ENCODE measurements at places on chromosomes 4 and X.

DNA sequence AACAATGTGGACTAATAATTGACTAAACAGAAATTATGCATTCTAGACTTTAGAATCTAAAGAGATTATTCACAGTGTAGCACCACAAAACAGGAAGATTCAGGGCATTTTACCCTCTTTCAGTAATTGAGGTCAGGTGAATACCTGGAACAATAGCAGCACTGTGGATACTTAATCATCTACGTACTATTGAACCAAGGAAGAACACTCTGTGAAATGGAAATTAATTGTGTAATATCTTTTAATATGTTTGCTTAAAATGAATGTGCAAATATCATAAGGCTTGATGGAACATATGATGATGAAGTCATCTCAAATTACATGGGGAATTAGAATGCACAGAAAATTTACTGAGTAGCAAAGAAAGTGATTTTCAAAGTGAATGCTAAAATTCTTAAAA is 68.5 kb upstream of the MAP9 start:
- DNase-seq, result no peak

DNA sequence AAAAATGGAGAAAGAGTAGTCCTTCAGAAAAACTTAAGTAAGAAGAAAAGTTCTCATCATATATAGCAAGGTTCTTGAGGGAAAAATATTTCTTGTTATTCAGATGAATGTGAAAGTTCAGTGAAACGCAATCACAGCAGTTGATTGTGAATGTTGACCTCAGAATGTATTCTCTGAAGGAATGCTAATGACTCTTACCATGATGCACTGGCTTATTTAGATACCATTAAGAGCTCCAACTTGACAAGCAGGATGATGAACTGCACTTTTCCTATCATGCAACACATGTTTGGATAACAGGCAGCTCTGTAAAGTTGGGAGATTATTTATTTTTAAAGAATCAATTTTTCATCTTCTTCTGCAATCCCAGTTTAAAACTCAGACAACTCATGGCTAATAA is 115.5 kb upstream of the MYOZ2 start:
- DNase-seq, result no peak

DNA sequence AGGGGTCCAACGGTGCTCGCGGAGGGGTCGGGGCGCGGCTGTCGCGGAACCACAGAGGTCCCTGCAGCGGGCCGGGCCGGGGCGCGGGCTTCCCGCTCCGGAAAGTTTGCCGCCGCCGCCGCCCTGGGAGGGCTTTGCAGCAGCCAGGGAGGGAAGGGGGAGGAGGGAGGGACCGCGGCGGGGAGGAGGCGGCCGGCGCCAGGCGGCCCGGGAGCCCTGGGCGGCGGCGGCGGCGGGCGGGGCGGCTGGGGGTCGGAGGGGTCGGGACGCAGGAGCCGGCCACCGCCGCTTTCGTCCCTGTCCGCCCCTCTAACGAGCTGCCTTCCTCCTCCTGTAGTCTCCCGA is 375 bp downstream of the FGFR3 start:
- DNase-seq, result no peak

DNA sequence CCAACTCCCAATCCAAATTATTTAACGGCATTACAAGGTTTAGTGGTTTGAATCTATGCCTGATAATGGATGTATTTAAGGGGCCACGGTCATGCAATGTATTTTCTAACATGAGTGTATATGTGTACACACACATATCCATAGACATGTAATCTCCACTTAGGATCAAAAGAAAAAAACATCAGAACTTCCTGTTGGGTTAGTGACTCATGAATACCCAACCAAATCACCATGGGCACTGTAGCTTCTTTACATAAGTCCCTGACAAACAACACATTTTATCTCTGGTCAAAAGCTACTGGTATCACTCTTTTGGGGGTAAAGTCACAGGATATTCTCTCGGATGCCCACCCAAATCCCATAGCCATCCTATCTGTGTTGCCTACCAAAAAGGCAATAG is 36.5 kb upstream of the TFDP3 start:
- DNase-seq, result no peak

GRCh38 chr4:69056921-69057550 is 39.2 kb upstream of the UGT2B7 start:
- DNase-seq, result no peak

DNA sequence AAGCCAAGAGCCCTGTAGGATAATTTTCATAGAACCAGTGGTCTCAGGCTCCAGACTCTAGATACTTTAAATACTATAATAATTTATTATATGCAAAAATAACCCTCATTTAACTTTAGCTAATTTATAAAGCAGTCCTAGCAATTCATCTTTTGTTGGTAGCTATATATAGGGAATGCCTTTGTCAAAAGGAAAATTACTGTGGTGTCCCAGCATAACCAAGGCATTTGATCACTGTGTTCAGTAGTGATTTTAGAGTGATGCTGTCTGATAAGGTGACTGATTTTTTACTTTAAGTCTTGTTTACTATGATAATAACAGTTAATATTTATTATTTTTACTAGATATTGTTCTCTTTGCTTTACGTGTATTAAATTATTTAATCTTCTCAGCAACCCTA is 61.2 kb downstream of the PAQR3 start:
- no peak for DNase-seq

DNA sequence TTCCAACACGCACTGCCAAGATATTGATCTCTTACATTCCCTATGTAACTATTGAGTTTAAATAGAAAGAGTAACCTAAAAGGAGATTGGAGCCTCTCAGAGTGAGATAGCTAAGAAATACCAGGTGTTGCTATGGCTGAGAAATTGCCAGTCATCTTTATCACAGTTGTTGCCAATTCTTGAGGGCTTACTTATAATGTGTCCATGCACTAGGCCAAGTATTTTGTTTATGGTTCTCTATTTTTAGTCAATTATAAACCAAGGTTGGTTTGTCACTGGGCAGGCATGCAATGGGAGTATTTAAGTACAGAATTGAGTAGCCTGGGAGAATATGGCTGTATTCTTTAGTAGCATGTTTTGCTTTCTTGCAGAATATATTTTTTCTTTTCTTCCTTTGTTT is 201.6 kb downstream of the TEX13A start:
- no peak for DNase-seq

DNA sequence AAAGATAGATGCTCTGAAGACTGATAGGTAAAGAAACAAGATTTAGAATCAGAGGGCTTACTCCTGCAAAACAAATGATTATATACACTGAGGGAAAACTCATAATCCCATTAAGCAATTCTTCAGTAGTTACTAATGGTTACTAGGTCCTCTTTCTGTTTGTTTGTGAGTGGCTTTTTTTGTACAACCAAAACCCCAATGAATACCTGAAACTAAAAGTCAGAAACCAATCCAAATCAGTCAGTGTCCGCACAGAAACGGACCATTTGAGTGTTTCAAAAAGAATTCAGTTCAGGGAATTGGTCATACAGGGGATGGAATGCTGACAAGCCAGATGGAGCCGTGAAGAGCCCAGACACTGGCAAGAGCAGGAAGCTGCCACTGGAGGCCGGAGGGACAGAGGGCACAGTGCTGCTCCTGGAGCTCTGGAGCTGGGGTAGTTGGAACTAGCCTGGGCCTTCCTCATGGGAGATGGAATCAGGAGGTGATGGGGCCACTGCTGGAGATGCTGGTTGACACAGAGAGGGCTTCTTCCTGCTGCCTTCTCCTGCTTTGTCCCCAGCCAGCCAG is 31.9 kb downstream of the SETD7 start:
- DNase-seq, result no peak

DNA sequence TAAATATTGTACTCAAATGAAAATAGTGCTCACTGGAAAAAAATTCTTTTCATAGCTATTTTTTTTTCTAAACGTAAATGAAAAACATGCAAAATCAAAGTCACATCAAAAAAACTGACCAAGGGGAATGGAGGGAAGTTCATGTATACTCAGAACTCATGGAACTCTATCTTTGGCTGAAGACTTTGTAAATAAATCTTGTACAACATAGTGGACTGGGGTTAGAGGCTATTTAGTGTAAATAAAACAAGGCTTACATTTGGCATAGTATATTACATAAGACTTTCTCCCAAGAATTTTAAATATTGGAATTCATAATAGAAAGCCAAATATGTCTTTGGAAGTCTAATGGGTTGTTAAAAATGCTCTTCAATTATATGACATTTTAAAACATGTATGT is 59.8 kb upstream of the PDE5A start:
- DNase-seq, result no peak

DNA sequence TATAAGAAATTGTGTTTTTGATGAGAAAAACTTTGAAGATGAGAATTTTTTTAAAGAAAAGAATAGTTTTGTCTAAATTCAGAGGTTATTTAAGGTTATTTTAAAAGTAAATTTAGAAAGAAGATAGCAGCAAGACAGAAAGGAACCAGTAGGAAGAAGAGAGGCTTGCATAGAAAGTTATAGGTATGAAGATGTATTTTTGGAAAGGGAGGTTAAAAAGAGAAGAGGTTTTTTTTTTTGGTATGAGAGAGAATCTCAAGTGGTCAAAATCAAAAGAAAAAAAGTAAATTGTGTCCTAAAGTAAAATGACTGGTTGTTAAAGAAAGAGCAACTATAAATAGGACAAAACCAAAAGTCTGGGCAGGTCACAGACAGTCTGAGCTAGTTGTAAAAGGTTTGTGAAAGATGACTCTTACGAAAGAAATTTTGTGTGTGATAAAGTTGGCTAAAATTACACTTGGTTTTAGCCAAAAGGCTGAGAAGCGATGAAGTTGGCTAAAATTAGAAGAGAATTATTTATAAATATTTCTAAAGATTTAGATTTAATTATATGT is 16.4 kb upstream of the EIF4E start:
- DNase-seq, result no peak

- no peak for DNase-seq
These were observed 157.4 kb downstream of the PTTG2 start for GRCh38 chr4:38117591-38117990.

DNA sequence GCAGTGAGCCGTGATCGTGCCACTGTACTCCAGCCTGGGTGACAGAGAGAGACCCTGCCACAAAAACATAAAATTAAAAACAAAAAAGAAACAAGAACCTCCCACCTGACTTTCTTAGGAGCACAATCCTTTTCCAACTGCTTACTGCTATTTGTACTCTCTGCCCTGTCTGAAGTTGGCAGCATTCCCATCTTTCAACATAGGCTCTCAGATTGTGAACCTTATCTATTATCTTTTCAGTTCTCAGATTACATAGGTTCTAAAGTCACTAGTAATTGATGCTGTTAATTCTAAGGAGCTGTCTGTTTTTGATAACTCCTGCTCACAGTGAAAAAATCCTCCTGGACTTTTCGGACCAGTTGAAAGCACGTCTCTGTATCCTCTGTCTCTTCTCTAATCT is 812.2 kb upstream of the CT83 start:
- peak; percentile 26 for DNase-seq

GRCh38 chr4:20532871-20533870 is 167.1 kb upstream of the PACRGL start:
- DNase-seq, result no peak

DNA sequence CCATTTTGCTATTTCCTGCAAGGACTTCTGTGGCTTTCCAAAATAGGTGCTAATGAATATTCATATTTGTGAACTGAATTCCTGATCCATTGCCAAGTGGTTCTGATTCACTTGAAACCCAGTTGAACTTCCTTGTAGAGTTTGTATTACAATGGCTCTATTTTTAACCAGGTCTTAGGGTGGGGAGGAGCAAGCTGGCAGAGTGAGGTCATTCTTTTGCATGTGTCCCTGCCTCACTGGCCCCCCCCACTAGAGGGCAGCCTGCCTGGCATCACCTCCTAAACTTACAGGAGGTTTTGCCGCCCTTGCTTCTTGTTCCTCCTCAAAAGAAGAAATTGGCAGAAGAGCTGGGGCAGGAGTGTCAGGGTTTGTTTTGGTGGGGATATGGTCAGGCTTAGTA is 10.5 kb downstream of the PTTG2 start:
- DNase-seq, result no peak

GRCh38 chr4:163878336-163879121 is 384.0 kb downstream of the TMA16 start:
- DNase-seq, result no peak

DNA sequence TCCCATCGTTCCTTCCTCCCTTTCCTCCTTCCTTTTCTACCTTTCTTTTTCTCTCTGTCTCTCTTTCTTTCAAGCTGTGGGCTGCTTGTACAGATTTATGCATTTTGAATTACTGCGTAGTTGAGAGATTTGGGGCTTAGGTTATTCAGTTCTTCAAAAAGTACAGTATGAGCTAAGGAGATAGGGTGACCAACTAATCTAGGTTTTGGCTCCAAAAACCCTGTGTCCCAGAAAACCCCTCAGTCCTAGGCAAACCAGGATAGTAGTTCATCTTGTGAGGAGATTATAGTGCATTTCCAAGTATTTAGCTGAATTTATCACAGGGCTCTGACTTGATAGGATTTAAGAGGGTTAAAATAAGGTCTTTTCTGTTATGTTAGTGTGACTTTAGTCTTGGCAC is 64.5 kb downstream of the NFKB1 start:
- DNase-seq, result no peak

DNA sequence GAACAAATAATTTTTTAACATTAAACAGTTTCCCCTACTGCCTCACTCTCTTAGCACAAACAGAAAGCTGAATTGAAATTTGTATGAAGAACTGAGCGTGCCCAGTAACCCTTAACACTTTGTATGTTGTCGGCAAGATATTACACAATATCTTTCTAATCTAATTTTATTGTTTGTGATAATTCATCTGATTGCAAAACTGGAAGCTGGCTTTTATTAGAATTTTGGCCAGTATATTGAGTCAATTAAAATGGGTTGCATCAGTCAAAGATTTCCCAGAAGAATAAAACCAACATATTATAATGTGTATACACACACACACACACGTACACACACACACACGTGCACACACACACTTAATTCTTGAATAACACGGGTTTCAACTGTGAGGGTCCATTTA is 2332.1 kb downstream of the PCDH7 start:
- DNase-seq, result no peak

DNA sequence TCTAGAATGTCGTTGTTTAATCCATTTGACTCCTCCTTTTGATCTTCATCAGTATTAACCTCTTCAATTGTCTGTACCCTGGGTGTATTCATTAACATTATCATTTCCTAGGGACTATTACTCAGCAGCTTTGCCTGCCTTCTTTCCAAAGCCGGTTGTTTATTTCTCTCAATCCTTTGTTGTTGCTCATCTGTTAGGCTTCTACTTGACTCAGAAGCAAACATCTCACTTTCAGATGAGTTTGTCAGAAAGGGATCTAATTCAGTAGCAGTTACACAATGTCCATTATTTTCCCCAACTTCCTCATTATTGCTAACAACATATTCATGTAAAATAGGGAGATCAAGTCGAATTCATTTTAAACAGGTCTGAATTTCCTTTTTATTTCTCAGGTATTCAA is 22.1 kb upstream of the HSD17B10 start:
- no peak for DNase-seq

GRCh38 chr4:57777876-57778275 is 667.7 kb upstream of the IGFBP7 start:
- no peak for DNase-seq

DNA sequence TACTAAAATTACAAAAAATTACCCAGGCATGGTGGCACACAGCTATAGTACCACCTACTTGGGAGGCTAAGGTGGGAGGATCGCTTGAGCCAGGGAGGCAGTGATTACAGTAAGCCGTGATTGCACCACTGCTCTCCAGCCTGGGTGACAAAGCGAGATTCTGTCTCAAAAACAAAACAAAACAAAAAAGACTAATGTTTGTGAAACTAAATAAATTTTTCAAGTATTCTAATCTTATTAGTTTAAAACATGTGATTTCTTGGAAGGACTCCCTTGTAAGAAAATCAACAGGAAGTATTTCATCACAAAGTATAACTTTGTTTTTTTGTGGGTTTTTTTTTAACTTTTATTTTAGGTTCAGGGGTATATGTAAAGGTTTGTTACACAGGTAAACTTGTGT is 89.6 kb downstream of the EGF start:
- DNase-seq, result no peak

GRCh38 chr4:112731715-112732114 is 94.8 kb downstream of the LARP7 start:
- DNase-seq, result no peak

Data from SK-N-DZ (cell line).